ENCODE measurements at places on chromosomes 11 and 22. TPM values are rescaled to one million over a fixed set of nuclear protein-coding genes. Genes with fewer than 3 reads are reported as not detected.

SPDYC gene
- total RNA-seq = not detected

SMTNL1 gene
- not detected for total RNA-seq

PHOX2A gene
- total RNA-seq = not detected

CRYBA4 gene
- not detected for total RNA-seq

KRTAP5-1 gene
- total RNA-seq = not detected

CASP12 gene
- total RNA-seq = 3.9 TPM

SOX10 gene
- total RNA-seq = not detected

CRYBB1 gene
- not detected for total RNA-seq

OR5F1 gene
- not detected for total RNA-seq

HTR3B gene
- total RNA-seq = not detected

KCNK4 gene
- 0.44 TPM for total RNA-seq

CACNA1I gene
- total RNA-seq = not detected

PYGM gene
- total RNA-seq = 0.39 TPM

ANKK1 gene
- not detected for total RNA-seq

RAB39A gene
- not detected for total RNA-seq

CRACR2B gene
- 9.7 TPM for total RNA-seq

EMID1 gene
- 0.51 TPM for total RNA-seq

TENM4 gene
- total RNA-seq = 0.27 TPM

MPPED1 gene
- total RNA-seq = not detected

ZC3H12C gene
- total RNA-seq = 14.7 TPM

CAVIN3 gene
- 153 TPM for total RNA-seq

GGT1 gene
- total RNA-seq = 1.8 TPM

ARVCF gene
- total RNA-seq = 105 TPM

POLR2L gene
- total RNA-seq = 259 TPM

MYBPC3 gene
- not detected for total RNA-seq

LRRC56 gene
- total RNA-seq = 0.90 TPM

CEP126 gene
- total RNA-seq = 9.1 TPM

FXYD2 gene
- 1.8 TPM for total RNA-seq

TRPM5 gene
- not detected for total RNA-seq

MUC5AC gene
- total RNA-seq = not detected

Measured in endothelial cell of umbilical vein (primary cell).